Stimulated activated CD8-positive, alpha-beta memory T cell treated with anti-CD3 and anti-CD28 coated beads, Interleukin-4, amount 100 ng/mL, for 1 hour (primary cell): ENCODE measurements at places on chromosomes 5 and 9.

DNA sequence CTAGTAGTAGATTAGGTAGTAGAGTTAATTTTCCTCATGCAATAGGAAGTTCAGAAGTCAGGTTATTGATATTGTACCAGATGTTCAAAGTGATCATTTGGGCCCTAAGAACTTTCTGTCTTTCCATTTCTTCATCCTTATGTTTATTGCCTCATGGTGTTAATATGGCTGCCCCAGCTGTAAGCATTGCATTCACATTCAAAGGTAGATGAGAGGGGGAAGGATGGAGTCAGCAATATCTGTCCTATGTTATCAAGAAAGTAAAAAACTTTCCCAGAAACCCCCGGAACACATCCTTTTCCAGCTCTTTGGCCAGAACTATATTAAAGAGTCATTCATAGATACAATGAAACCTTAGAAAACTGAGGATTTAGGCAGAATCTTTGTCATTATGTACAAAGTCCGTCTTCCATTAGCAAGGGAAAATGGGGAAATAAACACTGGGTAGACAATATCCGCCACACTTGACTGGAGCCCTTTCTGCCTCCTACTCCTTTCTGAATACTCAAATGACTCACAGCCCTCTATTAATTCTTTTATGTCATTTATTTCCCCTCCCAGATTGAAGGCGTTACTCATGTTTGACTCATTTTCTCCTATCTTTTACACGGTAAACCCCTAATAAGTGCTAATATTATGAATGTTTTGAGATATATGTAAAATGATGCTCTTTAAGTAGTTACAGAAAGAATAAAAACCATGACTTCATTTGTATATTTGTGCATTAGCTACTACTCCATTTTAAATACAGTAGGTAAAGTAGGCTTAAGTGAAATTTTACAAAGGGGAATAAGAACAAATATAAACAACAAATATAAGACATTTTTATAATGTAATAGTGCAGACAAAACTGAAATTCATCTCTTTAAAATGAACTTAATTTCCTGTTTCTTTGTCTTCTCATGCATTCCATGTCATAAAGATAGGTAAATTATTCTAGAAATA is 127.6 kb downstream of the SLF1 start:
- no peak for DNase-seq

DNA sequence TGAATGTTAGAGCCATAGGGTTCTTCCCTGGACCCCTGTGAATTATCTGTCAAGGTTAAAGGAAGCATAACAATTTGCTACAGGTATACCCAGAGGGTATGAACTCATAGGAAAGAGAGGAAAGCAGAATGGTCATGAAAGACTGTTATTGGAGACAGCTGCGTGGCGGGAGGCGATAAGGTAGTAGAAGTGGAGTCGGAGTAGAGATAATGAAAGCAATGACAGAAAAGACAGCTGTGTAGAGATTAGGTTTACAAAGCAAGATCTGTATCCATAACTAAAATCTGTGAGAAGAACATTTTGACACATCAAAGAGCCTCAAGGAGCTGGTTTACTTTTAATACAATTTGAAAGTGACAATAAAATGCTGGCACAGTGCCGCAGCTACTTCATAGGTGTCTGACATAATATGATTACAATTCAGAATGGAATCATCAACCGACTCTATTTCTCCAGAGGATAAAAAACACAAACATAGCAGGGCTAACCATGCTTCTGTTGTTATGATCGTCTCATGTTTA is 603.9 kb downstream of the CDH12 start:
- DNase-seq: no peak

DNA sequence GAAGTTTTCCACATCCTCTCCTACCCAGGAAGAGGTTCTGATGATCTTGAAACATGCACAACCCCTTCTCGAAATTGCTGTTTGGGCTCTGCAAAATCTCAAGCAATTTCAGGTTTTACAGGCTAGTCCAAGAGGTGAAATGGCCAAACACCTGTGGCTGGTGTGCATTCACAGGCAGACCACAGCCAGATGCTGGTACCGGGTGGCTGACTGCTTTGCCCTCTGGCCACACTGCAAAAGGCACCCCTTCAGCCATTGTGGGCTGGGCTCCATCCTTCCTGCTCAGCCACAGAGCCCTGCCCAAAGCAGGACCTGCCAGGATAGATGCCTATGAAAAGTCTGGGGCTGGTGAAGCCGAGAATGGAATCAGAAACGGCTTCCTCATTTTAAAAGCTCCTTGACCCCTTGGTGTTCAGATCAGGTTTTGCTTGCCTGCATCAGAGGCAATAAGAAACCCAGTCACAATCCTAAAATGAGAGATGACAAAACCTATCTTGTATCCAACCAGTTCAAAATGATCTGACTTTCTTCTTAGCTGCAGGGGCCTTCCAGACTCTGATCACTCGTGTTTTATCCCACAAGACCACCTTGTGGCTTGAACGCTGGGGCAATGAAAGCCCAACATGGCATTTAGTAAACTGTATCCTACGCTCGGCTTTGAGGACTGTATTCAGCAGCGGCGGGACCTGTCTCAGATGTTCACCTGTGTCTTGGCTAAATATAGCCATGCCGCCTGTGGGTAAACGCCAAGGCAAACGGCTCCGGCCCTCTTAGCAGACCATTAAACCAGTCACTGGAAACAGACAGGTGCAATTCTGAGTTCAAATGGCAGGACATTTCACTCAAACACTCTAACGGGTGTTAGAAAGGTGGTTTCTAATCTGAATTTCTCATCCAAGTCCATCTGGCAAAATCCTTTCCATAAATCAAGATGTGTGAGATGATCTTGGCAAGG is 49.6 kb downstream of the EPB41L4B start:
- DNase-seq: no peak

DNA sequence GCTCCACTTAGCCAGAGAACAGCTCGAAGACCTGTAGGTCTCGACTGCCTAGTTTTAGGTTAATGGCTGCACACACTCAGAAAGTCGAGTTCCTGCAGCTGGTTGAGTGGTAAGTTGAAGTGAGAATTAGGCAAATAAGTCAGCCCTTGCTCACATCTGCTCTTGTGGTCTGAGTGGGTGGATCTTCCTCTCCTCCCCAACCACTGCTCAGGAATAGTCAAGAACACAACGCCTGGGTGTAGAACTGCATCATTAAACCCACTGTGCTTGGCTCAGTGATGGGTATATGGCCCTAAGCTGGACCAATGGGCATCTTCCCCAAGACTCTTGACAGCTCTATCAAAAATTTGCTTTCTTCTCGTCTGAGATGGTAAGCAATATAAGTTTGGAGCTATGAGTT is 20.9 kb upstream of the ADAM19 start:
- no peak for DNase-seq

GRCh38 chr9:98899408-98900056 is 44.2 kb upstream of the COL15A1 start:
- DNase-seq: no peak

DNA sequence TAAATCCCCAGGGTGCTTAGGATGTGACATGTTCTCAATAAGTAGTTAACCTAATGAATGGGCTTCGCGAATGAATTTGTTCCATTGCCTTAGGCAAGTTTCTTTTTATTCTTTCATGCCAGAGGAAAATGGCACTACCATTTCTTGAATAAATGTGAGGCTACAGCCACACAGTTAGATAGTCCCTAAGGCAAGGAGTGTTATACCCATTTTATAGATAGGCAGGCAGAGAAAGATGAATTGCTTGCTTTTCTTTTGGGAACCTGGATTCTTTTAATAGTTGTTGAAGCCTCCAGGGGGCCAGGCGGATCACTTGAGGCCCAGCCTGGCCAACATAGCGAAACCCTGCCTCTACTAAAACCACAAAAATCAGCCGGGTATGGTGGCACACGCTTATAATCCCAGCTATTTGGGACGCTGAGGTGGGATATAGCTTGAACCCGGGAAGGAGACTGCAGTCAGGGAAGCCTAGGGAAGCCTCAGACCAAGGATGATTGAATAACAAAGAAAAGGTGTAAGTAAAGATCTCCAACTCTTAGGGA is 943 bp downstream of the NOP16 start:
- DNase-seq: no peak

GRCh38 chr5:370959-371810 is 49.7 kb downstream of the AHRR start:
- DNase-seq: no peak

- DNase-seq: no peak
Observed at GRCh38 chr5:142610176-142611001, 75.5 kb downstream of the FGF1 start.

DNA sequence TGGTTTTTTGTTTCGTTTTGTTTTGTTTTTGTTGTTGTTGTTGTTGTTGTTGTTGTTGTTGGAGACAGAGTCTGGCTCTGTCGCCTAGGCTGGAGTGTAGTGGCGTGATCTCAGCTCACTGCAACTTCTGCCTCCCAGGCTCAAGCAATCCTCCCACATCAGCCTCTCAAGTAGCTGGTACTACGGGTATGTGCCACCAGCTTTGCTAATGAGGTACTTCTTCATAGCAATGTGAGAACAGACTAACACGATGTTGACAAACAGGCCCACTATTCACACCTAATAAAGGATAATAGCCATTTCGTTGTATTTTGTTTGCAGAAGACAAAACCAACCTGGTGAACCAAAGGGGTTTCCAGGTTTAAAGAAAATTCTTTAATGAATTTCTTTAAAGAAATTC is 130.9 kb downstream of the DIRAS2 start:
- DNase-seq: no peak

GRCh38 chr5:8598356-8598755 is 729.4 kb downstream of the MTRR start:
- DNase-seq: no peak

GRCh38 chr5:111738118-111738517 is 18.9 kb downstream of the NREP start:
- no peak for DNase-seq

- DNase-seq: no peak
Observed at GRCh38 chr5:83353774-83354173, 117.8 kb upstream of the VCAN start.

DNA sequence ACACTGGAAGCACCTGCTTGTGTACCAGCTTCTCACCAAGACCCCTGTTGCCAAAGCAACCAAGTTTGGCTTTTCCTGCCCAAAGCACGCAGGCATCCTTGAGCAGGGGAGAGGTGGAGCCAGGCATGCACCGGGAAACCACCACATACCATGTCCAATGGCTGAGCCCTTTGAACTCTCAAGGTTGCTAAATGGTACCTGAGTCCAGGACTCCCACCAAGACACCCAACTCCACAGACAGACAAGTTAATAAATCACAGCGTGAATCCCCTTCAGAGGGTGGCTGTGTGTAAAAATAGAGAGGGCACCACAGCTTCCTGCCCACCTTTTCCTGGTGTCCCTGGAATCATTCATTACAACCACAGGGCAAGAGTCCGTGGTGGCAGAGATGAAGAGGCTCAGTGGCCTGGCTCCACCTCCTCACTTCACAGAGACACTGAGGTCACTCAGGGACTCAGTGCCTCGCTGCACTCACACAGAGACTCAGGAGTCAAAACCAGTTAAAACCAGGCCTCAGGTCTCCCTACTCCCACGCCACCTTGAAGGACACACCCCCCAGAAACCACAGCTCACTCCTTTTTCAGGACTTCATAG is 143.7 kb downstream of the C5orf15 start:
- no peak for DNase-seq

- DNase-seq: no peak
Observed at GRCh38 chr5:137312011-137312410, 187.1 kb downstream of the SPOCK1 start.

GRCh38 chr9:107545036-107545435 is 55.5 kb upstream of the KLF4 start:
- DNase-seq: no peak

- DNase-seq: no peak
Observed at GRCh38 chr5:55599148-55600050, 64.6 kb upstream of the PLPP1 start.

GRCh38 chr9:131804826-131805225 is 65.0 kb upstream of the RAPGEF1 start:
- no peak for DNase-seq

DNA sequence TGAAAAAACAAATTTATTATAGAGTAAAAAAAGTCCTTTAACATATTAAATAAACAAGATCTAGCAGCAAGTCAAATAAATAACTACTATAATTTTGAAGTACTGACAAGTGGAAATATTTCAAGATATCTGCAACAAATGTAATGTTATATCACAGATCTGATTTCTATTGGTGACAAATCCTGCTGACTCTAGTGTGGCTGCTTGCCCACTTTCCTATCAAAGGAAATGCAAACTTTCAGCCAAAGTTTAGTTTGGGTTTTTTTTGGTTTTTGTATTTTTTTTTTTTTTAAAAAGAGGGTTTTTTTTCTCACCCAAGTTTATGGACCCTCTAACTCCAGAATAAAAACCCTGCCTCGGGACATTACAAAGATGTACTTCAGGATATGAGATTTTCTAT is 12.9 kb downstream of the ADRA1B start:
- no peak for DNase-seq

DNA sequence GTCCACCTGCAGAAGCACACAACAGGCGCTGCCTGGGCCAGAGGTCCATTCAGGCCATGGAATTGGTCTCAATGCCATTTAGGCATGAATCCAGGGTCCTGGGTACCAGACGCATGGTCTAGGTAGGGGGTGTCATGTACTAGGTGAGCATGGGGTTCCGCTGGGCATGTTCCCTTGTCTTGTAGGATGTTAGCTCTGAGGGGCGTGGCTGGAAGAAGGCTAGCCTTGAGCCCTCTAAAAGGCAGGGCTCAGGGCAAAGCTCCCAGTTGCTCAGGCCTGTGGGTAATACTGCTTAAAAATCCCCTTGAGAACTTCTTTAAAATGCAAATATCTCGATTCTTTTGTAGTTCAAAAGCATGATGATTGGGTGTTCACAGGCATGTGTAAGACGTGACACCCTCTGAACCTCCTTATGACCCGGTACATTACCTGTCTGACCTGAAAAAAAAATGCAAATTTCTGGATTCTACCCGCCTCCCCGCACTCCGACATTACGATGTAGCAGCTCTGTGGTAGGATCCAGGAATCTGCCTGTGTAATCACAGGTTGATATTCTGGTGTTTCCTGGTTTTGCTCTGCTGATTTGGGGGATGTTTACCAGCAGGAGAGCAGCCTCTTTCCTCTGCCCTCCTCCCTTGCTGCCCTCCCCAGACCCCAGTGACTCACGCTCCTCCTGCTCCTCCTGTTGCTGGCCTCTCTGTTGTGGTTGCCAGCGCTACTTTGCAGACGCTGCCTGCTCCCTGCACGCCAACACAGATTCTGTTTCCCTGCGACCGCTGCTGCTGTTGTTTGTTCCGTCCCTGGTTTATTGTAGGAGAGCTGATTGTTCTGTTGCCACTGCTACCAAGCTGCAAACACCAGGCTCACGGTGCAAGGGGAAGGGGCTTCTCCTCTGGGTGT is 5.7 kb downstream of the TMC1 start:
- DNase-seq: peak; percentile 42

DNA sequence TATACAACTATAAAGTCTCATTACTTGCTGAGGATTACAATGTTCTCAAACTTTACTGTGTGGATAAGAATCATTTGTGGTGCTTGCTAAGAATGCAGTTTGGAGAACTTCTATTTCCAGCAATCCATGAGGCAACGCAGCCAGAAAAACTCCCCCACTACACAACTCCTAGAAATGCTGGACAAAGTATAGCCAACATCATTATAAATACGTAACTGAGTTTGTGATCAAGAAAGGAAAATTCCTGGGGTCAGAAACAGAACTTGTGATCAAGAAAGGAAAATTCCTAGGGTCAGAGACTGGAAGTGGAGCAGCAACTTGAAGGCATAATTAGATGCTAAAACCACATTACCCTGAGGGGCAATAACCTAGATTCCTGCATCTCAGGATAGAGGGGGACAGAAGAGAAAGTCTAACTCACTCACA is 81.1 kb downstream of the MAT2B start:
- no peak for DNase-seq

GRCh38 chr5:12292610-12293204 is 388.5 kb upstream of the CTNND2 start:
- no peak for DNase-seq

GRCh38 chr9:110799396-110799795 is 130.8 kb downstream of the MUSK start:
- DNase-seq: no peak

- no peak for DNase-seq
Observed at GRCh38 chr9:8725635-8726034, 926.1 kb upstream of the DMAC1 start.
